Activated naive CD8-positive, alpha-beta T cell treated with anti-CD3 and anti-CD28 coated beads, Interleukin-2, amount 50 U/mL, for 16 hours (primary cell): ENCODE measurements at places on chromosomes 5 and 9.

DNA sequence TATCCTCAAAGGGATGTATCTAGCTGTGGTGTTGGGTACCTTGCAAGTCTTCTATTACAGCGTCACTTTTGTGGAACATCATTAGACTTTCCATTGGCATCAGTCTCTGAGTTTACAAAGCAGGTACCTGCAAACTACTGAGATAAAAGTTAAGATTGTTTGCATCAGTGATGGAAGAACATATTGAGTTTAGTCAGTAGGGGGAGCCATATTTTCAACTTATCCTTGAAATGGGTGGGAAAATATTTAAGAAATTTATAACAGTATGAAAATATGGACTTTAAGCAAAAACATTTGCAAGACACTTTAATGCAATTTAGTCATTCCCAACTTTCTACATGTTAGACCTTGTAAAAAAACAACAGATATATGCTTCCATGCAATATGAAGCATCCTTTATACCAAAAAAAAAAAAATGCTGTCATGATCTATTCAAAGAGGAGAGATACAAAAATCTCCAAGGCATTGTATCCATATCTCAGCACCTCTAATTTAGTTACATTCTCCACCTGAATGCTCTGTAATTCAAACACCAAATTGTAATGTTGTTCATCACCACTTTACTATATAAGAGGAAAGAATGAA lies 98.6 kb upstream of the ADAMTS19 start:
- no peak for DNase-seq

DNA sequence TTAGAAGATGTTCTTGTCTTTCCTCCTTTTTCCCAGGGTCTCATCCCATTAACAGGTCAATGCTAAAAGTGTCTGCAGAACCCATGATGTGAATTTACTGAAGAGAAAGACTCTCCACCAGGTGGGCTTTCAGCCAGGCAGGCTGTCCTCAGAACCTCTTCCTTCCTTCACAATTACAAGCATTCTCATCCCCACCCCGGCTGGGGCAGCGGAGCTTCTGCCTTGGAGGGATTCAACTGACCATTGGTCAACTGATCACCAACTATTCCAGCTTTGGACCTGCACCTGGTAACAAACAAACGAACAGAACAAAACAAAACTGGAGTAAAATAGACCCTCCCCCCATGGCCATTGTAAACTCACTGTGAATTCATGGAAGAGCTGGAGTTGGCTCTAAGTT lies 12.6 kb downstream of the IL9 start:
- no peak for DNase-seq

DNA sequence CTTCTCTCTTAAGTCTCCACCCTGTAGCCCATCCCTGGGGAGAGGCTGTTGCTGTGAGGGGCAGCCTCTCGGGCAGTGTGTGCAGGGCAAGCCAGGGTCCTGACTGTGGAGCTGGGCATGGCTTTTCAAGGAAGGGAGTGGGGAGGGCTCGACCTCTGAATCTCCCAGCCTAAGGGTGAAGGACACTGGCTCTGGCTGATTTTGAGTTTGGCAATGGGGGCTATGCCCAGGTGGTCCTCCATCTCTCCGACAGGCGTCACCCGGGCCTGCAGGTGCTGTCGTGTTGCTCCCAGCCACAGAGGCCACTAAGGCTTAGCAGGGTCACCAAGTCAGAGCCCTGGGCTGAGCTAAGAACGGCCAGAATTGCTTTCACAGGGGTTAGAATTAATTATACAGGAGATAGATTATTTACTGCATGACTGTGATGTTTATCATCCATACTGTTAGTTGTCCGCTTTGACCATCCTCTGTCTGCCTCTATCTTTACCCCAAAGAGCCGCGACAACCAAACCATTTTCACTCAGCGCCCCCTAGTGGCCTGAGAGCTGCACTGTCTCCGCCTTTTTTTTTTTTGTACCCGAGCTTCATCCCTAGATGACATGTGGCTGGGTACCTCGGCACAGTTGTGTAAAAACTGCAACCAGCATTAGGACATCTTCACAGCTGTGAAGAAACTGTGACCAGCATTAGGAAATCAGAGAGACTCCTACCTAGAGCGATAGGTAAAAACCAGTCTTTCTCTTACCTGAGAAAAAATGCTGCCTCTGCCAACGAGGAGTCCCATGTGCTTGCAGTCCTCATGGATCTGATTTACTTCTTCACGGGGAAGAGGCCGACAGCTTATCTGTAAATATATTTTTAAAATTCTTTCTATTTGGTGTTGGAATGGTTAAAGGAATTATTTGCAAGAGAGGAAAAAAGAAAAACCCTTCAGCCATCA lies 44.5 kb downstream of the AGXT2 start:
- peak; percentile 35 for DNase-seq

- no peak for DNase-seq
These were observed 488.0 kb downstream of the PRELID2 start for GRCh38 chr5:145347026-145347616.

DNA sequence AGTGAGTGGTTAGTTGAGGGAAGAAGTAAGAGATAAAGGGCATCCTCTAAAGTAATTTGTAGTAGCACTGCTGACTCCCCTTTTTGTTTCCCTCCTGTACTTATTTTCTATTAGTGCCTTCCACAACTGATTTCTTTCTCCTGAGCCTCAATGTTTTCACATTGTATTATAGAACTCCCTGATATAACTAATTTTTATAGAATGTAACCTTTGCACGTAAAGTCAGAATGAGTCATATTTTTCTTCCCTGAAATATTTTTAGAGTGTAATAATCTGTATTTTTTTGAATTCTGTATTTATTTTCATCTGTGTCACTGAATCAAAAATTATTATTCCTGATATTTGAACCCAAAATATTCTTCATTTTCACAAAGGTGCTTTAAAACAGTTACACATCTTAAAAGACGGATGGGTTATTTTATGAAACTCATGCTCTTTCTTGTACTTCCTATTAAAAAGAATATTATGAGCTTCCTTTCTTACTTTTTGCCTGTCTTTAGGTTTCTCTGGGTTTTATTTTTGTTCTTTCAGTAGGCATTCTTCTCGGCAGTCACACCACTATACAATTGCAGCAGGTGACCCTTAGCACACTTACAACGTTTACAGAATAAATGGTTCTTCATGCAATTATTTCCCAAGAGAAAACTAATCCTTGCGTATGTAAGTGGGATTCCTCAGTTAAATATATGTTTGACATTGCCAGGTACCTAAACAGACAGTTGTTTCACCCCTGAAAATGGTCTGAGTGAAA lies 30.5 kb upstream of the DMRTA1 start:
- no peak for DNase-seq

- DNase-seq: no peak
These were observed 51.2 kb upstream of the HSPA9 start for GRCh38 chr5:138626333-138626944.

- DNase-seq: no peak
These were observed 171.8 kb upstream of the TNC start for GRCh38 chr9:115289757-115290208.

GRCh38 chr5:178423431-178423830 lies 166.8 kb downstream of the COL23A1 start:
- no peak for DNase-seq

- DNase-seq: no peak
These were observed 55.4 kb downstream of the FOXI1 start for GRCh38 chr5:170161069-170161468.

DNA sequence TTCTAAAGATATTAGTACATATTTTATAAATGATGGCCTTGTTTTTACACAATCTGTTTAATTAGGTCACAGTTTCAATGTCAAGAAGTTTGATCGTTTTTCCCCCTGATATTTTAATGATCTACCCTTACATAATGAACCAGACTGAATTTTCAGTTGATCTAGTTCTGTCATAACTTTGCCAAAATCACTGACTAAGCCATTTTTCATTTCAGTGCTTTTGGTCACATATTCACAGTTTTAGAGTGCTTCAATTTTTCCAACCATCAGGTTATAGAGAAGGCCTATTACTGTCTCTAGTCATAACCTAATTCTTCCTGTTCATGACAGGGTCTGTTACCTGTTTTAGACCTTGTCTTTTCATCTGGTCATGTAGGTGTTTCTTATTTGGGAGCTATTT lies 577.9 kb upstream of the PTPRD start:
- DNase-seq: no peak

DNA sequence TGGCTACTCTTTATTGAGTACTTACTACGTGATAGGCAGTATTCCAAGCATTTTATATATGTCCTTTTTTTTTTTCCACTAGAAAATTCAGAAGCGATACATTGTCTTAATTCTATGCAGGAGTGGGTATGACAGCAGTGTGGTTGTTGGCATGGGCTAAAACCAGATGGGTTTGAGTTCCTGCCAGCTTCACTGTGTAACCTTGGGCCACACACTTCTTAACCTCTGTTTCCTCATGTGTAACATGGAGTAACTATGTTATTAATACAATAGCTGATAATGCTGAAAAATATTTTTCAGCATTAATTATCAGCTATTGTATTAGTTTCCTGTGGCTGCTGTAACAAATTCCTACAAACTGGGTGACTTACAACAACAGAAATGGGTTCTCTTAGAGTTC lies 12.0 kb downstream of the SNX18 start:
- no peak for DNase-seq

- no peak for DNase-seq
These were observed 15.8 kb downstream of the DNAJA1 start for GRCh38 chr9:33040792-33041431.

DNA sequence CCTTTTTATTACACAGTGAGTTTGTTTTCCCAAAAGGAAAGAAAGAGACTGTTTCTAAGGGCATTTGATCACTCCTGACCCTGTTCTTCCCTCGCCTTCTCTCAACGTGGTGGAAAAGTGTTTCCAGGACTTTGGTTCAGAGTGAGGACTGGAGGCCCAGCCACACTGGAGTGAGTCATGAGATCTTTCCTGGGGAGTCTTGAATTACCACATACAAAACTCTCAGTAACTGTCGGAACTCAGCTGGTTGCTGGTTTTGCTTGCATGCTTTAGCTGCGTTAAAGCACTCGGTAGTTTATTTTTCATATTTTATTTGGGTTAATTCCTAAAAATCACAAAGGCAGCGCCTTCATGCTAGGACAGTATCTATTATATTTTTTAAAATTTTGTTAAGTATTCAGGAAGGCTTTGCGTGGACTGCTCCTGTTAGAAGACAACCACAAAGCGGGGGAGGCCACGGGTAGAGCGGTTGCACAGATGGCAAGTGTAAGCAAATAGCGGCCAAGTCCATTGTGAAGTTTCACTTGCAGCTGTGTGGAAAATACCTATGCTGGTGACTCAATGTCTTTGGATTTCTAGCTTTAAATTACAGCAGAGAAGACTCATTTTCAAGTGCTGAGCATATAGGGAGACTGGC lies 77.7 kb downstream of the ARSB start:
- no peak for DNase-seq

DNA sequence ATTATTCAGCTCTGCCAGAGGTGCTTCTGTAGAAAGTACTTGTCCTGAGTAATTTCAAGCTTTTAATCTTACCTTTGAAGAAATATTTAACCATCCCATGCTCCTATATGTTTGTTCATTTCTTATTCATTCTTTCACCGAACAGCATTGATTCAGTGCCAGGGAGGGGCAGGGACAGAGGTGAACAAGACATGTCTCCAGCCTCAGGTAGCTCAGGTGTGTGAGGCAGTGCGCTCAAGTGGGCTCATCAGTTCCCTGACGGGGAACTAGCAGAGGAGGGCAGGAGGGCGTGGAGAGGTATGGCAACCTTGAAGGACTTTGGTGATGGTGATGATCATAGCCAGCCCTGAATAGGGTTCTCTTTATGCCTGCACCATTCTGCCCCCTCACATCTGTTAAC lies 25.9 kb downstream of the ERGIC1 start:
- no peak for DNase-seq

DNA sequence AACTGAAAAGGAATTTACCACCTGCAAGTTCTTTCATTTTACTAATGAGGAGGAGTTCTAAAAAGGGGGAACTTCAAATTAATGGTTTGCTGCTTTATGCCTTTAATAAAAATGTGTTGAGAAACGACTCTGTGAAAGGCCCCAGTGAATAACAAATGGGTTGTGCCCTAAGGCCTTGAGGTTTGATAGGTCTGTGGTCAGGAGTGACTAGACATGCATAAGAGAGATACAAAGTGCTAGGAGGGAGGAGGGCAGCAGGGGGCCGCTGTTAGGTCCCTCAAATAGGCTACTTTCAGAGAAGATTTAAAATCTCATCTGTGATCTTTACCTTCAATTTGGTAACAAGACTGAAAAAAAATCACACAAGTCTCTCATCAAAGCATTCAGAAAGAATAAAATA lies 58.3 kb downstream of the FAM81B start:
- DNase-seq: no peak
